ENCODE measurements at places on chromosomes 11 and 22.

GRCh38 chr11:117510646-117511045 is 183.0 kb downstream of the CEP164 start:
- no peak for DNase-seq

DNA sequence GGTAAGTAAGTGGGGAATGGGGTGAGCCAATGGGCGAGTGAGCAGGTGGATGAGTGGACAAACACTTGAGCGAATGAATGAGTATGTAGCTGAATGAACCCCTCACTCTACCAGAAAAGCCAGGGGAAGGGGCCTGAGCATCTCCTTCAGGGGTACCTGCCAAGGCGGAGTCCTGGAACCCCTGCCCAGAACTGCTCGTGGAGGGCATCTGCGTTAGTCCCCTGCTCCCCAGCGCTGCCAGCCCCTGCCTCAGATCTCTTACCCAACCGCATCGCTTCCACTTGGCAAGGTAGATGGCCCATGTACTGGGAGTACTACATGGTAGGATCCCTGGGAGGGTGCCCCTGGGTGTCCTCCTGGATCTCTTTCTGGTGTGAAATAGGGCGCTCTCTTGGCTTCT is 7.4 kb upstream of the ANO1 start:
- DNase-seq: no peak

DNA sequence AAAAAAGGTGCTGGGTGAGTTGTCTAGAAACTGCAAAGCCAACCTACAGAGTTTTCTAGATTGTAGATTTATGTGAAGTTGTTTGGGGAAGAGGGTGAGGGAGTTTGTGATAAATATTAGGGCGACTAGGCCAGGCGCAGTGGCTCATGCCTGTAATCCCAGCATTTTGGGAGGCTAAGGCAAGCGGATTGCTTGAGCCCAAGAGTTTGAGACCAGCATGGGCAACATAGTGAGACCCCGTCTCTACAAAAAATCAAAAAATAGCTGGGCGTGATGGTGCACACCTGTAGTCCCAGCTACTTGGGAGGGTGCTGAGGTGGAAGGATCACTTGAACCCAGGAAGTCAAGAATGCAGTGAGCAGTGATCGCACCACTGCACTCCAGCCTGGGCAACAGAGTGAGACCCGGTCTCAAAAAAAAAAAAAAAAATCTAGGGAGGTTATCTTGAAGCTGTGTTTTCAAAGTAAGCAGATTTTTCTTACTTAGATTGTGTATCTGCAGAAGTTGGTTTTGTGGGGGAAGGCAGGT is 844 bp downstream of the APOL6 start:
- DNase-seq: no peak

- DNase-seq: no peak
Observed at GRCh38 chr11:96074551-96075310, 150.8 kb upstream of the MTMR2 start.

- DNase-seq: peak; percentile 98
Observed at GRCh38 chr11:68659158-68659921, 25.0 kb upstream of the GAL start.

Data from astrocyte of the spinal cord (primary cell).